ENCODE measurements at places on chromosomes 3 and 15.

DNA sequence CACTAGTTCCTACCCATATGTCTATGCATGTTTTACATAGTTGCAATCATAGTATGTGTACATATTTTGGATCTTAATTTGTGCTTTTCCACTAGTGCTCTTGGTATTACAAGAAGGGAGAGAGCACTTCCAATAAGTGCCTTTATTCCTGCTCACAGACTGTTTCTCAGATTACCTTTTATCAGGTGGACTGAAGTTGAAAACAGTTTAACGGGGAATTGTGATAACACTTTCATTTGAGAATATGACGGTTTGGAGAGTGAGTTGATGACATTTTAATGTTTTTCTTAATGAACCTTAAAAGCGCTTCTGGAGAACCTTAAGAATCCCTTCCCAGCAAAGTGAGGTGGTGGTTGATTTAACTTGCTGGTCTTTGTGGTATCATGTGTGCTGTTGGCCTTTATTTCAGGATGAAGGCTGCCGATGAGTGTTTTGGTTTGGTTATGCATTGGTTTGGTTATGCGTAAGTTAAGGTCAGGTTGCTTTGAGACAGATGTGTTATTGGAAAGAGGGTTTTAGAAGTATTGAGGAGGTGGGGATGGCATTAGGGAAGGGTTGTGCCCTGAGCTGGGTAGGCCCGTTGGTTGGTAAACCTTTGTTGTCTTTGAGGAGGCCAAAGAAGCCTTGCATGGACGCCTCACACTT, 2.8 kb downstream of the EDEM1 start:
- DNase-seq = no peak

- no peak for DNase-seq
Observed at GRCh38 chr15:90064911-90065681, 37.2 kb downstream of the IDH2 start.

DNA sequence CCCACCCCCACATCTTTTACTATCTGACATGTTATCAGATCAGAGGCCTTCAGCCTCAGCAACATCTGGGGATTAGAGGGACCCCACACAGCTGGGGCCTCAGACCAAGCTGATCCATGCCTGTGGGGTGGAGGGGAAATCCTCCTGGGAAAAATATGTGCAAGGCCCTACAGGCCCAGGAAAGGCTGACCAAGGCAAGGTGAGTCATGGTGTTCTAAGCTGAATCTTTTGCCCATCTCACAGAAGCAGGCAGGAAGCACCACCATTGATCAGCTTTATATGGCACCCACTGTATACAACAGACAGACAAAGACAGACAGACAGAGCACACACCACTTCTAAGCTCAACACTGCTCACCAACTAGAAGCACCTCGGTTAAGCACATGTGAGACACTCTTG, 12.4 kb upstream of the PARP6 start:
- no peak for DNase-seq

DNA sequence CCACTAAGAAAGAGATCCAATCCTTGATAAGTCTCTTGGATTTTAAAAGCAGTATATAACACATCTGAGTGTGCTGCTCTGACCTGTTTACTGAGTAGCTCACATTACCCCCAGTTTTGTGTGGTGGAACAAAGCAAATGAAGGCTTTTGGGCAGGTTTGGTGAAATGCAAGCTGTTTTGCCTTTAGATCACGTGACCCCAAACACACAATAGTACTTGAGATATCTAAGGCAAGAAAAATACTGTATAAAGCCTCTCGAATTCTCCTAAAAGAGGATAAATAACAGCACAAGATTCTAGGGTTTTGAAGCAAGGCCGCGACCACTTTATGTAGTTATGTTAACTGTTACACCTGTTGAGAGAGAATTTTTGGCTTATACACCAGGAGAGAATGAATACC, 49.3 kb upstream of the TRIM42 start:
- DNase-seq = no peak

- no peak for DNase-seq
Observed at GRCh38 chr15:75815811-75816719, 27.2 kb upstream of the UBE2Q2 start.

DNA sequence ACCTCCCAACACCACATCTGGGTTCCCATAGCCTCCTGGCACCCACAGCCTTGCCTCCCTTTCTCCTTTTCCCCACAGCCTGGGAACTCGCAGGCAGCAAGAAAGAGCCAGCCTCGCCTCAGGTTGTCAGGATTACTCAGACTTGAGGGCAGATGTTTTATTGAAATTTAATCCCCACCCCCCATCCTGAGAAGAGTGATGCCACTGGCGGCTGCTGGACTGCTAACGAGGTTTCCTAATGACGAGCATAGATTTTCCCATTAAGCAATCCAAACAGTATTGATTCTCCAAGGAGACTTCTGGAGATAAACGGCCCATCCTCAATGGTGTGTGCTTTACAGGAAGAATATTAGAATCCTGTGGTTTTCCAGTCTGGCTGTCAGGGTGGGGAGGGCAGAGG, 13.7 kb downstream of the SHF start:
- no peak for DNase-seq

- no peak for DNase-seq
Observed at GRCh38 chr3:12253516-12254343, 35.1 kb upstream of the PPARG start.

DNA sequence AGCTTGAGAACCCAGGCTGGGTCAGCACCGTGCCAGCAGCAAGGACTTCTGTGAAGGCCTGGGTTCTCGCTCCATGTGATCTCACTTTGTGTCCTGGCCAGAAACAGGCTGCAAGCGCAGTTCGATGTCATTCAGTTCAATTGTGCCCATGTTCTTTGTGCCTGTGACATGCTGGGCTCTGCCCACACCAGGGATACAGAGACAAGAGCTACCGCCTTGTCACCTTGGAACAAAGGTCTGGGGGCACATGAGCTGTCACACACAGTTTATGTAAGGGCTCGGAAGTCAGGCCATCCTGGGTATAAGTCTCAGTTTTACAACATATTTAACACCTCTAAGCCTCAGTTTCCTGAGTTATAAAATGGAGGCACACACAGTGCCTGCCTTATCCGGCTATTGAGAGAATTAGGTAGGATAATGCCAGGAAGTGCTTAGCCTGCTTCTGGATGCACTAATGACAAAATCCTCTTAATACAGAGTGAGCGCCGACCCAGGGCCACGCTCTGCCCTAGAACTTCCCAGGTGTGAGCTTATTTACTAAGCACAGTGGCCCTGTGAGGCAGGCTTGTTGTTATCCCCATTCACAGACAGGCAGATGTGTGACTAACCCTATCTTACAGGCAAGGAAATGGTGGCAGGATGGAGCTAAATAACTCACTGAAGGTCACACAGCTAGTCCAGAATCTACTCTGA, 50.4 kb upstream of the LIMD1 start:
- DNase-seq = no peak

DNA sequence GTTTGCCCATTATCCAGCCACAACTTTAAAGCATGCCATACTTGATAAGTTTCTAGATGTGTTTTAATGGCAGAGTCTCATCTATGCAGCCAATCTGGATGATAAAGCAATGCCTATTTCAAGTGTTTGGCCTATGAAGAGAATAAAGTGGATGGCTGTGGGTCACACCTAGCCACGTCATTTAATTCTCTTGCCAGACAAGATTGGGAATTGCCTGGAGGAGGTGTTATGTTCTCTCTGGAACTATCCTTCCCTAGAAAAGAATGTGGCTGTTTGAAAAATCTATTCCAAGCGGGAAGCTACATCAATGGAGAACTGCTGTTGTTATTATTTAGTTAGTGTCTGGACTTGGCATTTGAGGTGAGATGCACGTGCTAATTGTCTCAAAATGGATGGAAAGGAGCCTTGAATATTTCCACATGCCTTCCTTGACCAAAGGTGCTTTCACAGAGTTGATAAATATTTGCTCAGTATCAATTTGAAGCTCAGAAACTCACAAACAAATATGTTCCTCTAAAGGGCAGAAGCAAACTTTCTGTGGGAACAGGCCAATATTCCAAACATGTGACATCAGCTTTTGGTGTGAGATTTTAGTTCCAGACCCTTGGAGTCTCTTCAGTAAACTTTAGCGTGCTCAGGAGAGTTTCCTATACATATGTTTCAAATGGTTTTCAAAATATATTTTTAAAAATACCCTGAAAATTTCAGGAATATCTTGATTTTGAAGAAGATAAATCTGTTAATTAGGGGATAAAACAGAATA, 510.6 kb upstream of the SGO1 start:
- no peak for DNase-seq

GRCh38 chr3:187740421-187741399, 4.6 kb downstream of the BCL6 start:
- DNase-seq = peak; percentile 90

DNA sequence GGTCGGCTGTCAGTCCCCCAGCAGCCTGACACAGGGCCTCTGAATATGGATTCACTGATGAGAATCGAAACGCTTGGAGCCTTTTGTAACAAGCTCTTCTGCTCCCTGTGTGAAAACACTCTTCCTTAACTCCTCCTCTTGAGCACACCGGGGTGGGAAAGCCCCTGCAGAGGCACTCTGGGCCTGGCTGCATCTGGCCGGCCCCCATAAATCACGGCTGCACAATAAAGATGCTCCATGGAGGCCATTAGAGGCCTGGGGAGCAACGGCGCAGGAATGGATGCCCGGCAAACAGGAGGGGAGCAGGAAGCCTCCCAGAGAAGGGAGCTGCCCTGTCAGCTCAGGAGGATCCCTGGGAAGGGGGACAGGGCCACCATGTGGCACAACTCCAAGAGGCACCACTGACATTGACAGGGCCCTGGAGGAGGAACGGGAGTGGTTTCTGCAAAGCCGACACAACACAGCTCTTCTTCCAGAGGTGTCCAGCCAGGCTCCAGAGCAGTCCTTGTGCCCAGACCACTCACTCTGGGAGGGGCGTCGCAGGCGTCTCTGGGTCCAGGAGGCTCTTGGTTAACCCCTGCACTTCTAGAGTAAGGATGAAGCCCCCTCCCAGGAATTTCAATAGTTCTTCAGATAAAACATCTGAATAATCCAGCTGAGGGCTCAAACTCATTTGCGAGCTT, 509.3 kb upstream of the PPP2R3A start:
- DNase-seq = no peak

DNA sequence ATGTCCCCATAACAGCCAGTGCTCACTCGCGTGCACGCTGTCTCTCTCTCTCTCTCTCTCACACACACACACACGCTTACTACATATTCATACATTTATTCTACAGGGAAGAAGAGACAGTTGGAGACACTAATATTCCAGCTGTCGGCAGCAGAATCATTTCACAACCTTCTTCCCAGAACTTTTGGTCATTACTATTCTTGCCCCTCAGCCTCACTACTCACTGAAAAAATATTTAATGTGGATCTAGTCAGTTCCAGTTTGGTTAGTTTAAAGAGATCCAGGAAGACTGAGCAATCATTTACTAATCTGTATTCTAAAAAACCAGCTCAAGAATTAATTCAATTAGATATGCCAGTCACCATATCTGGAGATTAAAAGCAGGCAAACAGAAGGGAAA, 394.9 kb downstream of the PTPRG start:
- peak; percentile 88 for DNase-seq

DNA sequence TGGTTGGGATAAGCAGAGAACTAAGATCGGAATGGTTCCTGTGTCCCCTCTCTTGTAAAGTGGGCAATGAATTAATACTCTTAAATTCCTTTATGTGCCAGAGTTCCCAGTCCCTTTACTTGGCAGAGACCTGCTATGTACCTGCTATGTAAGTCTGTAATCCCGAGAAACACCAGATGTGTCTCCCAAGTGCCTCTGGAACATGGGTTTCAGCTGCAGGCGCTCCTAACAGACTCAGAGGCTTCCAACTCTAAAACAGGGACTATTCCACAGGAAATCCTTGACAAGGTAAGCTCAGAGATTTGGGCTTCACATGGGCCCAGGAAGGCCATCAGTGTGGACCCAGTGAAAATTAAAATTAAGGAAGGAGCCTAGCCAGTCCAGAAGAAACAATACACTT, 117.7 kb upstream of the PLCL2 start:
- no peak for DNase-seq

- no peak for DNase-seq
Observed at GRCh38 chr3:195129644-195130492, 141.1 kb downstream of the XXYLT1 start.

DNA sequence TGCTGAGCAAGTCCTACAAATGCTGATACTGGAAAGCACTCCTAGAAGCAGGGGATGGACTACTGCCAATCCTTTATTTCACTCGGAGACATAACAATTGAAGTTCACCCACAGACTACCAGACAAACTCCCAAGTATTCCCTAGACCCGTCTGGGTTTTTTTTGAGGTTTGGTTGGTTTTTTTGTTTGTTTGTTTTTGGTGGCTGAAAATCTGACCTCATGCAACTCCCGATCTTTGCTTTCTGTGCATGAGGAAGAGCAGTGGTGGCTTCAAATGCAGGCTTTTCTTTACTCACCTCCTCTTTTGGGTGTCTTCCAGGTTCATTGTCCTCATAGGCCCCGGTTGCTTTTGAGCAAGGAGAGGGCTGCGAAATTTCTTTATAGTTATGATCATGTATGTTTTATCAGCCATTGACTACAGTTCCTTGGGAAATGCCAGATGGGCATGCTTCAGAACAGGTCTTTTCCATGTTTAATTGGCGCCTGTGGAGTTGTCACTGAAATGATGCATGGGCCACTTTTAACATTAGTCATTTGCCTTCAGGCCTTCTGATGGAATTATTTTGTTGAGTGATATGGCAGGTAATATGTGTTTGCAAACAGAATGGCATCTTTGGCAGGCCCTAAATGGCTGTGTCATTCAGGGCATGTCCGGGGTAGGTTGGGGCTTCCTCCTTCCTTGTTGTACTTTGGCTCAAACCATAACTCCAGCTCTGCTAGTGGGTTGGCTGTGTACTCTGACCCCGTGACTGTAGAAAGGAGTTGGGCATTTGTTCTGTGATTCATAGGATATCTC, 81.3 kb upstream of the ZBED2 start:
- peak; percentile 60 for DNase-seq

DNA sequence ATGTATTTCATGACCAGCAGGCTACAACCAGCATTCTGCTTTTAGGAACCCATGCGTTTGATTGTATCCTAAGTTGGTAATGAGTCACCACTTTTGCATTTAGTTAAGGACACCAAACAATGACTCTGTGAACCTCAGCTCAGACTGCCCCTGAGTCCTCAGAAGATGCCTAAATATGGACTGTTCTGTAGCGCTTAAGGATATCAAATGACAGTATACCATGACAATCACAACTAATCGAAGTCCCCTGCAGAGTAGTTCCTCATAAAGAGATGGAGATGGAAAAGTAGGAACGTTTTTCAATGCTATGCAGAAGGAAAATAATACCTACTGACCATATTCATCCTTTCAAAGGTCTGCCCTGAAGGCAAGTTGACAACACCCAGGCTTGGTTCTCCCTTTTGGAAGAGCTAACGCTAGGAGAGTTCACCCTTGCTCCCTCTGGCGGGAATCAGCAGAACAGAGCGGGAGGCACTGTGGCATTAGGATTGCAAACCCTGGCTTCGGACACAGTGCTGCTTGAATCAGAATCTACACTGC, 508.6 kb downstream of the FHIT start:
- peak; percentile 77 for DNase-seq
